ENCODE measurements at places on chromosomes 4 and X.

DNA sequence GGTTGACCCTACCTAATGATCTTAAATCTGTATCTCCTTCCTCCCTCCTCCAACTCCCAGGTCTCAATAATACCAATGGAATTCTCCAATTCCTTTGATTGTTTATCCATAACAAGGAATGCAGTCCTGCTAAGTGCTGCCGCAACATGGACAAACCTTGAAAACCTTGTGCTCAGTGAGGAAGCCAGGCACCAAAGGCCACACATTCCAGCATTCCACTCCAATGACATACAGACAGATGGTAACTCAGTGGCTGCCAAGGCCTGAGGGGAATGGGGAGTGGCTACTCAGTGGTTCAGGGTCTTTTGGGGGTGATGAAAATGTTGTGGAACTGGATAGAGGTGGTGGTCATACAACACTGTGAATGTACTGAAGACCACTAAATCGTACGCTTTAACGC lies 10.4 kb downstream of the HAUS7 start:
- DNase-seq, result no peak

- DNase-seq, result no peak
Measured at GRCh38 chrX:106899276-106899675, 3.9 kb downstream of the RIPPLY1 start.

DNA sequence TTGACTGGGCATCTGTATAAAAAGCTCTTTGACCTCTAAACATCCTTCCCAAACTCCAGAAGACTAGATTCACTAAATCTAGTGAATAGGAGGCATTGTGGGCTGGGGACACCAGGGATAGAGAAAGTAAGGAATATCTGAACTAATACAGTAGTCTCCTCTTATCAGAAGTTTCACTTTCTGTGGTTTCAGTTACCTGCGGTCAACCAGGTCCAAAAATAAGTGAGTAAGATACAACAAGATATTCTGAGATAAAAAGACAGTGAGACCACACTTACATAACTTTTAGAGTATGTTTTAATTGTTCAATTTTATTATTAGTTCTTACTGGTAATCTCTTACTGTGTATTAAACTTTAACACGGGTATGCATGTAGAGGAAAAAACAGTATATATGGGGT lies 376.5 kb downstream of the HNRNPD start:
- no peak for DNase-seq

- DNase-seq, result no peak
Measured at GRCh38 chrX:44260609-44261008, 82.9 kb downstream of the EFHC2 start.

DNA sequence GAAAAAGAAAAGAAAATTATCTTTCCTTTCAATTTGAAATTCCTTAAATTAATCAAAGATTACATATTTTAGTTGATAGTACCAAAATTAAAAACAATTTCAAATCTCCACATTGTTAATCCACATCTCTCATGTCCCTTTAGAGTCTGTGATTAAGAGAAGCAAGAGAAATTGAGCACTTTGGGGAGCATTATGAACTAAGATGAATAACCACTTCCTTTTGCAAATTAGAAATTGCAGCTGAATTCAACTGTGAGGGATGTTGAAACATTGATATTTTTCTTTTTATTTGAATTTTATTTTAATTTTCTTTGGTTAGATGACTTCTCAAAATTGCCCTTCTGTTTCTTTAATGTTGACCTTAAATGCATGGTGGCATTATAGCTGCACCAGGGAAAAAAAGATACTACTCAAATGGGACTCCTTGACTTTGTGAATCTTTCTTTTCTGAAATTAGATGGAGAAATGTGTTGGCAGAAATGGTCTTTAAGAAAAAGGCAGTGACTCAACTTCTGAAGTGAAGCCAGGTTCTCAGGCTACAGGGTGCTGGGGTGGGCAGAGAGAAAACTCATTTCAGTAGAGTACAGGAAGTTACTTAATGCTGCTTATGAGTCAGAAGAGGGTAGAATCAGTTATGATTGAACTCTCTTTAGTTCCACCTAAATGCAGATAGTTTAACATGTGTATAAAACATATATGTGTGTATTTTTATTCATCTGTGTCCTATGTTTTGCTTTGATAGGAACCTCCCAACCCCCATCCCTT lies 92.0 kb upstream of the TNIP3 start:
- DNase-seq, result peak; percentile 77
